ENCODE measurements at places on chromosomes 4 and X.
A peak's percentile ranks its signal among the peaks of the same experiment; 100 is the strongest.

- no peak for DNase-seq
Observed at GRCh38 chrX:41314881-41315280, 19.1 kb upstream of the DDX3X start.

DNA sequence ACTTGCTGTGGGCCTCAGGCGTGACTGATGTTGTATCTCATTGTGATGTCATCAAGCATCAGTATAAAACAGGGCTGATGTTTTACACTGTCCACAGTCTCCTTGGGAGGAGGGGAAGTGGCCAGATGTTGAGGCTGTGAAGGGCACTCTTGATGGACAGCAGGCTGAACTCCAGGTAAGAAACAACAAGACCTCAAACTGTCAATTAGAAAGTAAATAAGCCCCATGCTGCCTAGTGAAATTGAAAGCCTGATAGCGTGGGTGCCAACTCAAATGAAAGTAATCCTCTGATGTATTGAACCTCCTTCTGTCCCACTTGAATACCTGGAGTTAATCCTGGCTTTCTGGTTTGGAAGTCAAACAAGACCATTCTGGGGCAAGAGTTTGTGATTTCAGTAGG is 19.7 kb downstream of the VSIG1 start:
- no peak for DNase-seq

DNA sequence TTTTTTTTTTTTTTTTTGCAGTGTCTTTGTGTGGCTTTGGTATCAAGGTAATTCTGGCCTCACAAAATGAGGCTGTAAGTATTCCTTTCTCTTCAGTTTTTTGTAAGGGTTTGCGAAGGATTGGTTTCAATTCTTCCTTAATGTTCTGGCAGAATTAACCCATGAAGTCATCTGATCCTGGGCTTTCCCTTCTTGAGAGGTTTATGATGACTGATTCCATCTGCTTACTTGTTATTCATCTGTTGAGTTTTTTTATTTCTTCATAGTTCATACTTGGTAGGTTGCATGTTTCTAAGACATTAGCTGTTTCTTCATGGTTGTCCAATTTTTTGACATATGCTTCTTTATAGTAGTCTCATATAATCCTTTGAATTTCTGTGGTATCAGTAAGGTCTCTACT is 181.4 kb upstream of the PDE5A start:
- no peak for DNase-seq

DNA sequence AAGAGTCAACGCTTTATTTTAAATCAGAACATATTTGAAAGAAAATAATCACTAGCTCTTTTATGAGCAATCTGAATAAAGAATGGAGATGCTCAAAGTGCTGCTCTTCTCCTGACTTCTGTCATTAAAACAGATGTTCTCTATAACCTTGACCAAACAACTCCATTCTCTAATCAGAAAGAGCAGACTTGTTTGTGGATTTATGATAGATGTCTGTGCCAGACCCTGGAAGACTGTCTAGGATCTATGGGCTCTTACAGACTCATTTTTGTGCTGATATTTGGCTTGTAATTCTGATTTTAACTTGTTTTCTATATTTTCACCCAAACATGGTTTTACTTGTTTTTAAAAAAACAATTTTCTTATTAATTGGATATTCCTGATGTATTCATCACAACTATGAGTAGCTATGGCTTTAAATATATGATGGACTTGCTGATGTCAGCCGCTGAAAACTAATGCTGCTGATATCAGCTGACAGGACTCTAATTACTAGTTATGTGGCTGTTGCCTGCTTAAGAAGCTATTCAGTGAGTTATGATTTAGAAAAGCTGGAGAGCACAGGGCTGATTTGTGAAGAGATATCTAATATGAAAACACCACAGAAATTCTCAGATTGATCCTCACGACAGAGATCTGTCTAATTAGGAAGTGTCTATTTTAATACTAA is 31.6 kb upstream of the MAML3 start:
- no peak for DNase-seq

DNA sequence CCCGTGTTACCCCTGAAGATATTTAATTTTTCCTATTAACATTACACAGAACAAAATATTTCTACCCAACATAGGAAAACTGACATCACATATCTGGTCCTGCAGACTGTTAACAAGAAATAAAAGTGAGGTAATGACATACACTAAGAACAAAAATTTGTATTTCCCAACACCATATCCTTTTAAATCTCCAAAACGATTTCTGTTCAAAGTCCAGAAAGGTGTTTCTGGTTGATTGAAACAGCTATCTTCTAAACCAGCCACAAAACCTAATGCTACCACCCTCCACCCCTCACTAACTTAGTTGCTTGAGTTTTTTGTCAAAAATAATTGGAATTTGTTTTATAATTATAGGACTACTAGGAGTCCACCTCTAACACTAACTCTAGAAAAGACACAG is 7.1 kb downstream of the ANKRD50 start:
- DNase-seq = no peak

GRCh38 chrX:74523224-74523623 is 91.2 kb downstream of the RLIM start:
- no peak for DNase-seq

GRCh38 chr4:24657768-24658617 is 73.6 kb upstream of the DHX15 start:
- DNase-seq = no peak

DNA sequence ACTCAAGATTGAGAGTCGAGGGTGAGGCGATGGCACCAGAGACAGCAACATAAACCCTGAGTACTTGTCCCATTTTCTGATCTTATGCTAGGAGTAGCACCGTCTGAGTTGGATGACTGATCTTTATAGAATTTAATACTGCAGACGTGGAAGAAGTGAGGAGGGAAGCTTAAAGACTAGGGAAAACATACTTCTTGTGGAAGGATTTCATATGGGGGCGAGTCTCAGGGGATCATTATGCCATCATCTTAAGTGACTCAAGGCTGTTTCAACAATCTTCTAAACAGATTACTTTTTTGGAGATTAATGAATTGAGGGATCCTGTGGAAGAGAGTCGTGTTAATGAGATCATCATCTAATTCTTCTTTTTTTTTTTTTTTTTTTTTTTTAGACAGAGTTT is 17.2 kb upstream of the FAT1 start:
- no peak for DNase-seq

- DNase-seq = peak; percentile 94
Observed at GRCh38 chrX:130165703-130166502, at the start of gene AIFM1. TSS of gene AIFM1 (minus strand) at chrX:130165841. CDS start at chrX:130165656, 185 bp downstream.

Measured in naive thymus-derived CD8-positive, alpha-beta T cell (primary cell).